ENCODE measurements at places on chromosomes 5 and 9.
A peak's percentile ranks its signal among the peaks of the same experiment; 100 is the strongest.

GRCh38 chr5:61737964-61738340 is 405.9 kb downstream of the ZSWIM6 start:
- no peak for DNase-seq

DNA sequence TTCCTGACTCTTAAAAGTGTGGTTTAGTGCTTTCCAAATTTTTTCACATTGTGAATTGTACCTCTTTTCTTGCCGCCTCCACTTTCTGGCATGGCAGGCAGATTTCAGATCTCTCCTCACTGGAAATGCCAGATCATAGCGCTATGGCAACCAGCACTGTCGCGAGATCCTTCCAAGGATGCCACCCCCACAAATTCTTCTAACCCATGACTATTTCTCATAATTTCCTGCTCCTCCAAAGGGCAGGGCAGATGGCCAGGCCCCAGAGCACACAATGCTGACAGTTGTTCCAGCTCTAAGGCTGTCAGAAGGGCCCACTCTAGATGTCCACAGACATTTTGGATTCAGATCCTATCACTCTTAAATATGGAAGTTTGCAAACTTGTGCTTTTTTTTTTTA is 446.2 kb upstream of the RIOK2 start:
- no peak for DNase-seq

DNA sequence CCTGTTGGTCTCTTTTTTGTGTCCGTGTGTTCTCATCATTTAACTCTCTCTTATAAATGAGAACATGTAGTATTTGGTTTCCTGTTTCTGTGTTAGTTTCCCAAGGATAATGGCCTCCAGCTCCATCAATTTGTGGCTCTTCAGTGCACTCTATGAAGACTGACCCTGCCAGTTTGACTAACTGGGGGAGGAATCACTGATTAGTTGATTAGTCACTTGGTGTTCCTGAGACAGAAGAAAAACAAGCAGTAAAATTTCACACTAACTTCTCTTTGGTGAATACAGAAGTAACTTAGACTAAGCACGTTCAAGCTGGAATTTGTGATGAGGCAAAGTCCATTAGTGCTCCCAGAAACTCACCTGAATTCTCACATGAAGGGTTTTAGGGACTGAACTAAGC is 495.8 kb upstream of the RORB start:
- no peak for DNase-seq

GRCh38 chr5:141250576-141250975 is 5.4 kb downstream of the PCDHB15 start:
- DNase-seq = no peak

DNA sequence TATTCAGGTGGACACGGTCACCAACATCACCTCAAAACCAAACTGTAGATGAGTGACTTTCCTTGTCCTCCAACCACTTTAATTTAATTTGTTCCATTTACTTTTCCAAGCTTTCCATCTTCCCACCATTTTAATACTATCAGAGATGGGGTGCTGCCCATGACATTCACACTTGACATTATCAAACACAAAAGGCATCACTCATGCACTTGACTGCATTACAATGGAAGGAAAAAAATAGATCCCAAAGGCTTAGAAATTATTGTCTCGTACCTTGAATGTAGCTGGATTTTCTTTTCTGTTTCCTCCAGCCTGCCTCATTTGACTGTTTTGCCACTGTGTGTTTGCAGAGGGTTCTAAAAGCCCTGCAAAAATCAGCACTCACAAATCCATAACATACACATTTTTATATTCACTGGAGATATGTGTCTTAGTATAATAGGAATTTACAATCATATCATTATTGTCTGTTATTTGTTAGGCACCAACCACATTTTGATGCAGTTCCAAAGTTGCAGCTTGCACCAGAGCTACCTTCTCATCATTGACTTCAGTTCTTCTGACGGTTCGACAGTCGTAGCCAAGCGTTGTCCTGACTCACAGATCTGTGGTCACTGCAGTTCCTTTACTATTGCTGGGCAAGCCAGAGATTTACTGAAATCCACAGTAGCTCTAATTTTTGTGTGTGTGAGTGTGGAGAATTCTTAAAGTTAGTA is 712.3 kb upstream of the WWC1 start:
- no peak for DNase-seq

- DNase-seq = no peak
These were observed 99.8 kb downstream of the STRBP start for GRCh38 chr9:123168586-123168985.

GRCh38 chr9:137136261-137136880 is 2.6 kb upstream of the GRIN1 start:
- DNase-seq = no peak

DNA sequence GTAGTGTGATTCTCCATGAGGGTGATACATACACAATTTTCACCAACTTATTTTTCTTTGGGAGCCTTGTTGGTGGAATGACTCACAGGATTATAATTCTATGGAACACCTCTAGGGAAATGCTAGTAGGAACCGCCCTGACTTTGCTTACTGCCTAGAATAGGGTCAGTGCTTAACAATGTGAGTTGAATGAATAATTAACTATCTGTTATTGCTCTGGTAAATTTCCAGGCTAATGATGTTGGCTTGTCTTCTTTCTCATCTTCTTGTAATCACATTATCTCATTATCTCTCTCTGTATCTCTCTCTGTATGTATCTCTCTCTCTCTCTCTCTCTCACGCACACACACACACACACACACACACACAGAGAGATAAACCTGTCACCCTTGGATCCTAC is 291.1 kb downstream of the TRIM32 start:
- DNase-seq = no peak

DNA sequence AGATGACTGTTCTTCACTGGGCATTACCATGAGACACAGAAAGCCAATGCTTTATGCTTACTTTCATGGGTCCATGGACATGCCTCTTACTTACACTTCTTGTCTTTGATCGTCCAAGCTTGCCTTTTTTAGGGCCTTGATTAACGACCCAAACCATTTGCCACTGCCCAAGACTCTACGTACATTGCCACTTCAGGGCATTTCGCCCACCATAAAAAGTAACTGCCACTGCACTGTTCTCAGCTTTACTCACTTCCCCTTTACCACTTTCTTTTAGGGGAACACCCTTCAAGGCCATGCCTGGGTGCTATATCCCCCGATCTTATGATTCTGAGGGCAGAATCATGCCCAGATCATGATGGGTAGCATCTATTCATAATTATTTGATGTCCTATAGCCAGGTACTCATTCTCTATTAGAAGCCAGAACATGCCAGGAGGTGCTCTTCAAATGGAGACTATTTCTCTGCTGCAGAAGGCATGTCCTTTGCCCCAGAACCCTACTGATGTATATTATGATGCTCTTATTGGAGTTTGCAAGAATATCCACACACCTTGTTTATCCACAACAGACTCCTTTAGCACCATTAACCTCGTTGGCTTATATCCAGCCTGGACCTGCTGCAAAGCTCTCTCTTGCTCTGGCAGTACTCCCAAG is 64.1 kb upstream of the RAD23B start:
- DNase-seq = no peak

DNA sequence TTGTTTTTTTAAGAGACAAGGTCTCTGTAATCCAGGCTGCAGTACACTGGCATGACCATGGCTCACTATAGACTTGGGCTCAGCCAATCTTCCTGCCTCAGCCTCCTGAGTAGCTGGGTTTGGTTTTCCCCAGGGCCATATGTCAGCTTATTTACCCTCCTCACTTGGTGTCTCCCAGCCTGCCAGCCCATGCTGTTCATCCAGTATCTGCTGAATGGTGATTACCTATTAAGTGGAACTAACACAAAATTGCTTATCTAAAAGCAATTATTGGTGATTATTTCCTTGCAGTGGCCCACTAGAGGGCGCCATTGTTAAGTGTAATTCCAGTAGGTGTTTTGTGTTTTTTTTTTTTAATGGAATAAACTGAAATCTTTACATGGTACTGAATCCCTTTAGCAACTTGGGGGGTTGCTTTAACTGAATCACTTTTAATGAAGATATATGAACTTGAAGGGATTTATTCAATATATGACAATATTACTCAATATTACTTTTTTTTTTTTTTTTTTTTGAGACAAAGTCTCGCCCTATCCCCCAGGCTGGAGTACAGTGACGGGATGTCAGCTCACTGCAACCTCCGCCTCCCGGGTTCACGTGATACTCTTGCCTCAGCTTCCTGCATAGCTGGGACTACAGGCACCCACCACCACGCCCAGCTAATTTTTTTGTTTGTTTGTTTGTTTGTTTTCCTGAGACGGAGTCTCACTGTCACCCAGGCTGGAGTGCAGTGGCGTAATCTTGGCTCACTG is 13.8 kb downstream of the EXOSC2 start:
- DNase-seq = peak; percentile 63

DNA sequence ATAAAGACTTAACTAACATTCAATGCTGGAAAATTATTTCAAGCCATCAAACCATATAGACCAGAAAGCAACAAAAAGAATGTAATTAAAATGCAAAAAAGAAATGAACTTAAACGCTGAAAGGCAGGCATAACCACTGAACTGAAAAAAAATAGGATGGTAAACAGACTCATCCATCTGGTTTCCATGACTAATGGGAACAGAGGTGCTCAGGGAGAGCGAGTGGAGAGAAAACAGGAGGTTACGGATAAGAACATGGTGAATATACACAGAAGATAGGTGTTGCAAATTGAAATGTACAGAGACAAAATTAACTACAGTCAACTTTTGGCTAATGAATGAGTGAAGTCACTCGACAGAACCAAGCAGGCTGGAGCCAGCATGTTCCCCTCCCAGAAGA is 43.5 kb upstream of the RNF38 start:
- no peak for DNase-seq

DNA sequence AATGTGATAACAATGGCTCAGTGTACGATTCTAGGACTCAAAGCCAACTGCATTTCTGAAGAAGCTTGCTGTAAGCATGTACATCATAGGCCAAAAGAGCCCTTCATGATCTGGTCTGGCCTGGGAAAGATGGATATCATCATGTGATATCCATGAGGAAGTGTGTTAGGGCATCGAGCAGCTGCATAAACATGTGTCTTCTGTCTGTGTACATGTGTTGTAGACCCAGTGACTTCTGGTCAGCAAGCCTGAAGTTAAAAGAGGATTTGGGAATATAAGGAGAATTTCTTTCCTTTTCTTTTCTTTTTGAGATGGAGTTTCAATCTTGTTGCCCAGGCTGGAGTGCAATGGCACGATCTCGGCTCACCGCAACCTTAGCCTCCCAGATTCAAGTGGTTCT is 15.5 kb upstream of the NAA35 start:
- no peak for DNase-seq

DNA sequence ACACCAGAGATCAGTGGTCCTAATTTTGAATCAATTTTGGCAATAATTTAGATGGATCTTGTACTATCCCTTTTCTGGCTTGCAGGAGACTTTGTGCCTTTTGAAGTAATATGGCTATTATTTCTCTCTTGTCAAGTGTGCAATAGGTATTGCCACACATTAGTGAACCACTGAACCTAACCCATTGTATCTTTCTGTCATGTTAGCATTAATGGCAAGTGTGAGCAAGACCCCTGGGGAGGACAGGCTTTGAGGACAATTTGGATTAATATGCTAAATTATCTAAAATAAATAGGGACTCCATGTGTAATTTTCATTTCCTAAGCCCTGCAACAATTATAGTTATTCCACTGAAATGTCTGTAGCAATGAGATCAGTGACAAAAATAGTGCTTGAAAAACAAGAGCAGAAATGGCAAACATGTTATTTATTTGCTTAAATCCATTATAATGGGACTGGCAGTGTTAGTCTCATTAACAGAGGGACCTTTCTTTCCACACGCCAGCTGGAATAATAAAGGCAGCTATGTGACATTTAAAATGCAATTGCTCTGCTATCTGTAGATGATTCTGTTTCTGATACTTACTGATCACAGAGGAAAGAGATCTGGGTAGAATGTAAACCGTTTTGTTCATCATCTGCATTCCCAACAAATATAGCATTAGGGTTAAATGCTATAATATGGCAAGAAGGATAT is 753.3 kb upstream of the ZNF608 start:
- no peak for DNase-seq

- no peak for DNase-seq
These were observed 19.5 kb downstream of the C5orf52 start for GRCh38 chr5:157690690-157691433.

DNA sequence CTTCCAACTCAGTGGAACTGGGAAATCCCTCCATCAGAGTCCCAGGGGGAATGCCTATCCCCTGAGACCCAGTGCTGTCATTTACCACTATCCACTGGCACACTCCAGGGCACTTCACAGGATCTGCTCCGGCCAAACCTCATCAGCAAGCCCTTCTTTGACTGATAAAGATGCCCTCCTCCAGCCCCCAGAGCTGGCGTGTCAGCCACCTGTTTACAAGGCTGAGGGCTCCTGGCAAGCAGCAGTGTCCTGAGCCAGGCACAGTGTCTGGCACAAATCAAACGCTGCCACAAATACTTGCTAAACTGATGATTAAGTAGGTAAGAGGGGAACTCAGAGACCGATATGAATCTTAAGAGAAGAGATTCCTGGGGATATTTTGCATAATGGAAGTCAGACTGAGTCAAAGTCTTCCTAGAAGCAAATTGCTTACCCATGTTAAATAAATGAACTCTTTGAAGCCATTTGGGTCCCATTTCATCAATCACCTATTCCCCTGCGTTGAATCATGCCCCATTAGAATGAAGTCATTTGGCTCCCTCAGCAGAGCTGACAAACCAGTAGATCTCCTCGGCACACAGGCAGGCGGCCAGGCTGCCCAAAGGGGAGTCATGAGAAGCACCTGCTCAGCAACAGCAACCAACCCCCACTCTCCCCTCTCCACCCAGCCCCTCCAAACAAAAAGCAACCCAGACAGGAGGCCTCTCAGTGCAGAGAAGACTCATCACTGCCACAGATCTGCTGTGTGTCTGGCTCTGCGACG is 97.4 kb downstream of the CDK5RAP2 start:
- DNase-seq = no peak

GRCh38 chr9:133645021-133645765 is 9.0 kb downstream of the DBH start:
- DNase-seq = no peak

- no peak for DNase-seq
These were observed 77.1 kb downstream of the PPARGC1B start for GRCh38 chr5:149807176-149807575.

GRCh38 chr5:107806271-107806670 is 135.5 kb upstream of the EFNA5 start:
- DNase-seq = no peak
